Sigmoid colon (tissue), 7 donors: ENCODE measurements at places on chromosomes 12 and 14. TPM values are rescaled to one million over a fixed set of nuclear protein-coding genes. Genes with fewer than 3 reads are reported as not detected.

GRCh38 chr12:104108755-104109445, 29.1 kb downstream of the NFYB start:
- no peaks in the 10 kb centered on the region for H3K27me3 ChIP-seq
- H3K4me3 ChIP-seq: no peak overlapping the region
- no peaks in the 10 kb centered on the region for H3K36me3 ChIP-seq
- peak; percentile 91 for DNase-seq
- H3K4me1 ChIP-seq: peaks cover 28% of the 10 kb centered on the region

DNA sequence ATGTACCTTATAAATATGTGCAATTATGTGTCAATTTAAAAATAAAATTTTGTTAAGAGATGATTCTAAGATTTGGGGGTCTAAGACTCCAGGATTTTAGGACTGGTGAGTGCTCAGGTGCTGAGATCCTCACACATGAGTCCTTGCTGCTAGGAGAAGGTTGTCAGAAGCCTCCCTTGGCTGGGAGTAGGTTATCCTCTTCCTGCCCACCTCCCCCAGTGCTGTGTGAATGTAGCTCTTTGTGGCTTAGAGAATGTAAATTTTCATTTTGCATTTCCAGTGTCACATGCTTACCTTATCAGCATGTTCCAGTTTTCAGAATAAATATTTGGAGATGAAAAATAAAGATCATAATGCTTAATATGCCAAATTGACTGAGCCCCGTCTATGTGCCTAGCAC, 114.2 kb upstream of the MDM1 start:
- H3K4me1 ChIP-seq: peaks cover 26% of the 10 kb centered on the region
- H3K4me3 ChIP-seq: no peak overlapping the region
- no peaks in the 10 kb centered on the region for H3K27me3 ChIP-seq
- H3K36me3 ChIP-seq: no peaks in the 10 kb centered on the region
- no peak for DNase-seq
- H3K27ac ChIP-seq: no peak overlapping the region

Gene SLC38A4
- total RNA-seq: 0.55 TPM

Gene CLEC9A
- total RNA-seq: not detected

Gene GLIPR1L1
- total RNA-seq: not detected

- peak overlapping the region; percentile 91 for H3K27ac ChIP-seq
- peaks cover 7% of the 10 kb centered on the region for H3K4me1 ChIP-seq
- no peak for DNase-seq
- no peaks in the 10 kb centered on the region for H3K36me3 ChIP-seq
Measured at GRCh38 chr14:64337888-64338615, 43.9 kb upstream of the ESR2 start.

Gene RNASE2
- 2.9 TPM for total RNA-seq

GRCh38 chr12:16920451-16920850, 314.5 kb upstream of the LMO3 start:
- no peak for DNase-seq
- H3K36me3 ChIP-seq: no peaks in the 10 kb centered on the region
- H3K27ac ChIP-seq: no peak overlapping the region
- H3K27me3 ChIP-seq: no peaks in the 10 kb centered on the region
- no peaks in the 10 kb centered on the region for H3K4me1 ChIP-seq

- H3K27ac ChIP-seq: no peak overlapping the region
- no peaks in the 10 kb centered on the region for H3K27me3 ChIP-seq
- H3K4me3 ChIP-seq: no peak overlapping the region
- DNase-seq: no peak
- no peaks in the 10 kb centered on the region for H3K4me1 ChIP-seq
Measured at GRCh38 chr14:44449680-44450079, 57.4 kb downstream of the FSCB start.

- no peaks in the 10 kb centered on the region for H3K27me3 ChIP-seq
- no peaks in the 10 kb centered on the region for H3K36me3 ChIP-seq
- no peak overlapping the region for H3K27ac ChIP-seq
- no peaks in the 10 kb centered on the region for H3K4me1 ChIP-seq
- H3K4me3 ChIP-seq: no peak overlapping the region
- DNase-seq: no peak
Measured at GRCh38 chr12:9829982-9830381, 2.7 kb downstream of the KLRF1 start.

- no peaks in the 10 kb centered on the region for H3K27me3 ChIP-seq
- H3K4me1 ChIP-seq: no peaks in the 10 kb centered on the region
- no peak overlapping the region for H3K4me3 ChIP-seq
- no peak overlapping the region for H3K27ac ChIP-seq
- no peak for DNase-seq
Measured at GRCh38 chr14:44720707-44721106, 213.6 kb upstream of the FSCB start.

GRCh38 chr12:131640525-131640924, 70.4 kb upstream of the SFSWAP start:
- no peaks in the 10 kb centered on the region for H3K27me3 ChIP-seq
- peak; percentile 15 for DNase-seq
- H3K36me3 ChIP-seq: no peaks in the 10 kb centered on the region
- no peak overlapping the region for H3K27ac ChIP-seq

DNA sequence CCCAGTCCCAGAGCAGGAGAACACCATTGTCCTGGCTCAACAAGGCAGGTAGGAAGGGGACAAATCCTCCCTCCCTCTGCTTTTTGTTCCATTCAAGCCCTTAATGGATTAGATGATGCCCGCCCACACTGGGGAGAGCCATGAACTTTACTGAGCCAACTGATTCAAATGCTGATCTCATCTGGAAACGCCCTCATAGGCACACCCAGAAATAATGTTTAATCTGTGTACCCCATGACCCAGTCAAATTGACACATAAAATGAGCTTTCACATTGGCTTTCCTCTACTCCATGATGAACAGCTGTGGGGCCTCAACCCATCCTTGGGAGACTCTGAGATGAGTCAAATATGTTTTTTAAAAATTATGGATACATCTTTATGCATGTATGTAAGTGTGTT, 141.8 kb downstream of the GALC start:
- no peak overlapping the region for H3K27ac ChIP-seq
- no peaks in the 10 kb centered on the region for H3K27me3 ChIP-seq
- H3K4me1 ChIP-seq: no peaks in the 10 kb centered on the region

GRCh38 chr12:30014991-30015390, 231.2 kb upstream of the TMTC1 start:
- no peaks in the 10 kb centered on the region for H3K27me3 ChIP-seq
- H3K4me1 ChIP-seq: no peaks in the 10 kb centered on the region
- no peak for DNase-seq
- no peaks in the 10 kb centered on the region for H3K36me3 ChIP-seq

Gene KCNJ8
- total RNA-seq: 18.0 TPM

- peaks cover 13% of the 10 kb centered on the region for H3K4me1 ChIP-seq
- H3K4me3 ChIP-seq: no peak overlapping the region
Measured at GRCh38 chr14:102620413-102620812, 28.0 kb downstream of the RCOR1 start.

DNA sequence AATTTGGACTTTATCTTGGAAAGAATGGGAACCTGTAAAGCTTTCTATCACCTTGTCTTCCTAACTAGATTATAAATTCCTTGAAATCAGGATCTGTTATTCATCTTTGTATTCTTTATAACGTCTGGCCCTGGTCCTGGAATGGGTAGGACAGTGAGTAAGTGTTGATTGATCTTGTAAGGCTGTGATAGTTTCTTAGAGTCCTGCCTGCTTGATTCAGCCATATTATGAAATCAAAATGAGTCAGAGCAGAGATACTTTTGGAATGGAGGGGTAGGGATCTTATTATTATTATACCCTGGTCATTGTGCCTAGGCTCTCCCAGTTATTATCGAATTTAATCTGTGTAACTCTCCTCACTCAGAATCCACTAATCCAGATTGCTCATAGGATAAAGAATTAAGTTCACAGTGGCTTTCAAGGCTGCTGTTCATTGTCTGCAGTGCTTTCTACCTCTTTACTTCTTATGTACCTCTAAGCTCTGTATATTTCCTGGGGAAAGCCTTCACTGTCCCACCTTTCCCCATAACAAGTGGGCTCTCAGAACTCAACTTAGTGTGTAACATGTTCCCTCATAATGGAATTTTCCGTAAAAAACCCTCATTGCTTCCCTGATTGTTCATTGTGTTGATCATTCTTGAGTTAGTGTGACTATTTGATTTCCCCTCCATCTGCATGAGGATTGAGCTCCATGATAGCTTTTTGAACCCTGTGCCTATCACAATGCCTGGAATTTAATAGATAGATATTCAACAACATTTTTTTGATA, 93.3 kb downstream of the DAAM1 start:
- peaks cover 40% of the 10 kb centered on the region for H3K4me1 ChIP-seq
- H3K27me3 ChIP-seq: no peaks in the 10 kb centered on the region
- H3K36me3 ChIP-seq: no peaks in the 10 kb centered on the region
- DNase-seq: no peak

Gene CLMN
- 5.7 TPM for total RNA-seq

Gene ATXN2
- 55.9 TPM for total RNA-seq

DNA sequence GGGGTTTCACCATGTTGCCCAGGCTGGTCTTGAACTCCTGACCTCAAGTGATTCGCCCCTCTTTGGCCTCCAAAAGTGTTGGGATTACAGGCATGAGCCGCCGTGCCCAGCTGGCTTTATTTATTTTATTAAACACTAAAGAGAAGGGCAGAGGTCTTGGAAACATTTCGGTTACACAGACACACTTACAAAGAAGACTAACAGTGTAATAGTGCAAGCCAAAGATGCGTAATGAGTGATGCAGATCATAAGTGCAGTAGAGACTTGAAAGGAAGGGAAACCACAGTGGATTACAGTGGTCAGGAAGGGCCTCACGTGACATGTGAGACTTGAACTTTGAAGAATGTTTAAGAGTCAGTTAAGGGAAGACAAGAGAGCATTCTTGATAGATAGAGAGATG, 33.9 kb upstream of the CDK17 start:
- H3K27me3 ChIP-seq: no peaks in the 10 kb centered on the region
- no peak overlapping the region for H3K4me3 ChIP-seq
- no peaks in the 10 kb centered on the region for H3K4me1 ChIP-seq
- H3K27ac ChIP-seq: no peak overlapping the region
- no peak for DNase-seq

- no peak for DNase-seq
- no peaks in the 10 kb centered on the region for H3K36me3 ChIP-seq
- no peak overlapping the region for H3K27ac ChIP-seq
- H3K27me3 ChIP-seq: no peaks in the 10 kb centered on the region
- no peaks in the 10 kb centered on the region for H3K4me1 ChIP-seq
- H3K4me3 ChIP-seq: no peak overlapping the region
Measured at GRCh38 chr14:22265319-22266141, 323.5 kb downstream of the DAD1 start.

- no peak overlapping the region for H3K27ac ChIP-seq
- no peak for DNase-seq
- H3K4me1 ChIP-seq: no peaks in the 10 kb centered on the region
- no peaks in the 10 kb centered on the region for H3K27me3 ChIP-seq
Measured at GRCh38 chr14:101007765-101008164, 104.2 kb upstream of the RTL1 start.

- H3K27ac ChIP-seq: peak overlapping the region; percentile 76
- no peak for DNase-seq
- peaks cover 38% of the 10 kb centered on the region for H3K4me1 ChIP-seq
- no peak overlapping the region for H3K4me3 ChIP-seq
- H3K27me3 ChIP-seq: no peaks in the 10 kb centered on the region
Measured at GRCh38 chr12:88764781-88765480, 184.7 kb upstream of the KITLG start.

Gene SYCP3
- 0.36 TPM for total RNA-seq

- no peak for DNase-seq
- H3K27me3 ChIP-seq: no peaks in the 10 kb centered on the region
- no peaks in the 10 kb centered on the region for H3K36me3 ChIP-seq
- H3K27ac ChIP-seq: no peak overlapping the region
Measured at GRCh38 chr12:19744705-19745218, 305.5 kb downstream of the AEBP2 start.

Gene MANSC4
- not detected for total RNA-seq

Gene SLC2A14
- not detected for total RNA-seq

Gene ADAM21
- not detected for total RNA-seq

DNA sequence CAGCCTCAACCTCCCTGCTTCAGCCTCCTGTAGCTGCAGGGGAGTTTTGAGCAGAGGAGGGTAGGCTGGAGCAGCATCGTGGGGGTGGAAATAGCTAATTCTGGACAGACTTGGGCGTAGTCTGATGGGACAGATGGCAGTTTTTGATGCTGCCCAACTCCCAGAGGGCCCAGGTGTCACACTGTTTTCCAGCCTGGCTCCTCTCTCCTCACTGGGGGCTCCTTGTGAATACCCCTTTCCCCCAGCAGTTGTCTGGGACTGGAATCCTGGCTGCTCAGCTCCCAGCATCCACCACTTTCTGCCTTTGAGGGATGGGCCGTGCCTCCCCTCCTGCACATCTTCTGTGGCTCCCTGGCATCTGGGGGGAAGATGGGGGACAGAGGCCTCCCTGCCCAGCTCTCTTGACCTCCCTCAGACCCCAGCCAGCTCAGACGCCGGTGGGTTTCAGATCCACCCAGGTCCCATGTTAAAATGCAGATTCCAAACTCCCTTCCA, 34.0 kb downstream of the SH2B3 start:
- H3K27me3 ChIP-seq: no peaks in the 10 kb centered on the region
- H3K27ac ChIP-seq: peak overlapping the region; percentile 34
- H3K4me1 ChIP-seq: no peaks in the 10 kb centered on the region
- H3K36me3 ChIP-seq: peaks cover 12% of the 10 kb centered on the region

GRCh38 chr12:78239544-78239943, 408.9 kb downstream of the NAV3 start:
- H3K27me3 ChIP-seq: no peaks in the 10 kb centered on the region
- no peak overlapping the region for H3K4me3 ChIP-seq
- no peak overlapping the region for H3K27ac ChIP-seq
- no peaks in the 10 kb centered on the region for H3K4me1 ChIP-seq
- no peaks in the 10 kb centered on the region for H3K36me3 ChIP-seq
- DNase-seq: no peak

DNA sequence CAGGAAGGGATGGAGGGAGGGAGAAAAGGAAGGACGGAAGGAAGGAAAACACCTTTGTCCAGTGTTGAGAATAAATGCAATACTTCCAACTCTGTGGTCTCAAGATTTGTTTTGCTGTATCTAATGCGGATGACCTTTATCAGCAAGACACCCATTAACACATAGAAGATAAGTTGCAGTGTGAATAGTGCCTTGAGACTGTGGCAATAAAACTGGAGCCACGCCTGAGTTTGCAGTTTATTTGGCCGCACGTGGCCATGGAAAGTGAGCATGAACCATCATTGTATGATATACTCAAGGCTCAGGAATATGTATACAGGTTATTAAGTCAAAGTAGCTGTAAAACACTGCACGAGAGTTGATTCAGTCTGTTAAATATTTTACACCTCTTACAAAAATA, 113.6 kb upstream of the EEA1 start:
- peak overlapping the region; percentile 59 for H3K27ac ChIP-seq
- H3K27me3 ChIP-seq: no peaks in the 10 kb centered on the region
- H3K4me1 ChIP-seq: peaks cover 6% of the 10 kb centered on the region

Gene NTN4
- total RNA-seq: 7.2 TPM
